BE2C (cell line): ENCODE measurements at places on chromosomes 11 and 22.

DNA sequence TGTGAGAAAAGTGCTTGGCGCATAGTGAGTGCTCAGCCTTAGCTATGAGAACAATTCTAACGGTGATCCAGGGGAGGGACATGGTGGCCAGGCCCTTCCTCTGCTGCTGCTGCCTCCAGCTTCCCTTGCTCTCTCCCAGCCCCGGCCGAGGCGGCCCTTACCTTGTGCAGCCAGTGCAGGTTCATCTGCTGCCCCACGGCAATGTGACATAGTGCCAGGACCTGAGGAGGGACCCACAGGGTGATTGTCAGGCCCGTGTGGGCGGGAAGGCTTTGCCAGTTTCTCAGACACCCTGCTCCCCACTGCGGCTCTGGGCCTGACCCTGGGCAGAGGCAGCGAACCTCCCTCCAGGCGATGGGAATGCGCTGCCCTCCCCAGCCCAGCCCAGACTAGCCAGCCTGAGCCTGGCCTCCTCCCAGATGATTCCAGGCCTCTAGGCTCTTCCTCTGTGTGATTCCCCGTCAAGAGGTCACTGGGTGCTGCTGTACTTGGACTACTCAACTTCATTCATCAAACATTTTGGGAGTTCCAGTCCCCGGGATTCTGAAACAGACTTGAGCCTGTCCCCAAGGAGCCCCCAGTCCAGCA, 23.7 kb upstream of the KLHL35 start:
- no peak for DNase-seq

GRCh38 chr11:111538407-111539114, 2.0 kb upstream of the LAYN start:
- no peak for DNase-seq

GRCh38 chr11:30825723-30826122, 239.6 kb upstream of the MPPED2 start:
- no peak for DNase-seq

DNA sequence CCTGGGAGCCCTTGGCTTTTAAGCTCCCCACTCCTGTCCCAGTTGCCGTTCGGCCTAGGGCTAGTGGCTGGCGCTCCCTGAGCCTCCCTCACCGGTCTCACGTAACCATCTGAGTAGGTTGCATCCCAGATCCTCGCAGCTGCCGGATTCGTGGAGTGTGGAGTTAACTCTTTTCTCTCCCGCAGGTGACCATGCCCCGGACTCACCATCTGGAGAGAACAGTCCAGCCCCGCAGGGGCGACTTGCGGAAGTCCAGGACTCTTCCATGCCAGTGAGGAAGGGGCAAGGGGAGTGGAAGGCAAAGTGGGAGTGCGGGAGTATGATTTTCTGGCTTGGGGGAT, 902 bp downstream of the MUS81 start:
- no peak for DNase-seq
